ENCODE measurements at places on chromosomes 3 and 15.

DNA sequence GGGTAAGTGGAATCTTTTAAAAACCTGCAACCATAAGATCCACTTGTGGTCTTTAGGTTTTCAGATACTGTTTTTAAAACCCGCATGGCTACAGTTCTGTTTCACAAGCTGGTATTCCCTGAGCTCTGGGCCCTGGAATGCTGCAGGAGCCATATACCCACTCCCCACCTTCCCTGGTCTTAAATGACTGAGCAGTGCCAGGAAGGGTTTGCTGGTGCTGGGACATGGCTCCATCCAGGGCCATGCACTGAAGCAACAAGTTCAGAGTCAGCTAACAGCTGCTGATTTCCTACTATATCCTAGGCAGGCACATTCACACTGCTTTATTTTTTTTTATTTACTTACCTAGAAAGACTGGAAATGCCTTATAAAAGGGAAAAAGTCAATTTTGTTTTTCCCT is 77.3 kb downstream of the HCN4 start:
- DNase-seq = no peak

- no peak for DNase-seq
Measured at GRCh38 chr3:42019144-42019952, 57.4 kb upstream of the ULK4 start.

GRCh38 chr3:65006300-65006739 is 318.5 kb upstream of the ADAMTS9 start:
- DNase-seq = no peak

GRCh38 chr15:23897091-23897490 is 210.0 kb upstream of the NDN start:
- no peak for DNase-seq
